ENCODE measurements at places on chromosomes 12 and 14.

DNA sequence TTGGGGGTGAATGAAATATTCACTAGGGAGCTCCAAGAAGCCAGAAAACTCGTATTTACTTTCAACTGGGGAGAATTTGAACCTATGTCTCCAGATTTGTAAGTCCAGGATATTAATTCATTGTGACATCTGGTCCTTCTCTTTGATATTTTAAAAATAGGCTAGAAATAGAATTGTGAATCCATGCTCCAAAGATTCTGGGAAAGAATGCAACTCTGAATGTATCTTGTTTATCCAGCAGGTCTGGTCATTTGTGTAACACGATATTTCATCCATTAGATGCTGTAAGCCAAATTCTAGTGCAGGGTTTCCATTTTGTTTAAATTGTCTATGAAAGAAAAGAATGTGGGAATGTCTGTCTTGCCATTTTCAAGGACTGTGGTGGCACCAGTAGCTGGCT is 334.7 kb downstream of the BMP4 start:
- no peak for DNase-seq

- DNase-seq = no peak
Observed at GRCh38 chr12:55818886-55819285, 1.0 kb downstream of the ORMDL2 start.

GRCh38 chr12:84036912-84037311 is 875.7 kb downstream of the SLC6A15 start:
- no peak for DNase-seq

GRCh38 chr12:100141666-100141997 is 1.0 kb downstream of the BLTP3B start:
- peak; percentile 46 for DNase-seq
